ENCODE measurements at places on chromosomes 2 and 18.

GRCh38 chr2:66596256-66596655 lies 161.3 kb downstream of the MEIS1 start:
- DNase-seq, result no peak

DNA sequence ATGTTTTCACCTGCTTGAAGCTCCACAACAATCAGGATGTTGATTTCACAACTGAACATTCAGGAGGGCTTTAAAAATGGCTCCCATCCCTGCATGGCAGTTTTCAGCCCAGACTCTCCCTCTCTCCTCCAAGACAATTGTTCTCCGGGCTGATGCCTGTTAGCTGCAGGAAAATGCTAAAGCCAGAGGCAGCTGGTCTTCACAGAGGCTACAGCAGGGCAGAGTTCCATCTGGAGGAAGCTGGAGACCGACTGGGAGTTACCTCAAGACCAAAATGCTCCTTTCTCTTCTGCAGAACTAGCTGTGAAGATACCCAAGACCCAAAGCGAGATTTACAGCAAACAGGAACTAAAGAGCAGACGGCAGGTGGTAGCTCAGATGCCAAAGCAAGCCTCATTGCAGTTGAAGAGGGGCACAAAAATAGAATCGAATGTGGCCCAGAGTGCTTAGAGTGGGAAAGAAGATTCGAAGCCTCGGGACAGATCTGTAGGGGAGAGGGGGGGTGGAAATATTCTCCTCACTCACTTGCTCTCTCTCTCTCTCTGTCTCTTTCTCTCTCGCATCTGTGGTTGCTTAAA lies 423.6 kb downstream of the ZNF521 start:
- no peak for DNase-seq

DNA sequence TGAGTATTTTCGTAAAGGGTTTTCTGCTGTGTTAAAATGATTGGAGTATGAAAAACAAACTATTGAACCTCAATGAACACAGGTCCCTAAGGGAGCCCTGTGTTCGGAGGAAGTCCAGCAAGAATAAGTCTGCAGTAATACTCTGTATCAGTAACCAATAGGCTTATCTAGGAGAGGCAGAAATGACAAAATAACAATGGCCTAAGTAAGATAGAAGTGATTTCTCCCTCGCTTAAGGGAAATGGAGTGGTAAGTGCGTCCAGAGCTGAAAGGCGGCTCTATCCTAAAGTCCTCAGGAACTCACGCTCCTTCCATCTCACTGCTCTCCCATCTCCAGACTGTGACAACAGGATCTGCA lies 29.3 kb upstream of the MFSD6 start:
- no peak for DNase-seq

GRCh38 chr2:171346723-171347557 lies 86.8 kb downstream of the METTL8 start:
- peak; percentile 25 for DNase-seq

DNA sequence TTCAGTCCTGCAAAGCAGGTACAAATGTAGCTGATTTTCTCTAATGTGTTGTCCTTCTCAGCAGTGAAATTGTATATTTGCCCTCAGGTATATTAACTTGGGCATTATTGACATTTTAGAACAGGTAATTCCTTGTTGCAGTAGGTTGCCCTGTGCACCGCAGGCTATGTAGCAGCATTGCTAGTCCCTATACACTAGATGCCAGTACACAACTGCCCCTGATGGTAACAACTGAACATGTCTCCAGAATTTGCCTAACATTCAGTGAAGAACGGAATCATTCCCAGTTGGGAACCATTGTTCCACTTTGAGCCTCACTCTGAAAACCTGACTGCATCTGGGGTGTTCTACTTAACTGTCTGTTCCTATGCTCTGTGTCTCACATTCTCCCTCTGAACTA lies 23.1 kb upstream of the TFPI start:
- DNase-seq, result no peak

GRCh38 chr2:118635891-118636290 lies 211.6 kb downstream of the EN1 start:
- DNase-seq, result no peak

- DNase-seq, result no peak
Measured at GRCh38 chr18:21262244-21262643, 20.2 kb downstream of the GREB1L start.

DNA sequence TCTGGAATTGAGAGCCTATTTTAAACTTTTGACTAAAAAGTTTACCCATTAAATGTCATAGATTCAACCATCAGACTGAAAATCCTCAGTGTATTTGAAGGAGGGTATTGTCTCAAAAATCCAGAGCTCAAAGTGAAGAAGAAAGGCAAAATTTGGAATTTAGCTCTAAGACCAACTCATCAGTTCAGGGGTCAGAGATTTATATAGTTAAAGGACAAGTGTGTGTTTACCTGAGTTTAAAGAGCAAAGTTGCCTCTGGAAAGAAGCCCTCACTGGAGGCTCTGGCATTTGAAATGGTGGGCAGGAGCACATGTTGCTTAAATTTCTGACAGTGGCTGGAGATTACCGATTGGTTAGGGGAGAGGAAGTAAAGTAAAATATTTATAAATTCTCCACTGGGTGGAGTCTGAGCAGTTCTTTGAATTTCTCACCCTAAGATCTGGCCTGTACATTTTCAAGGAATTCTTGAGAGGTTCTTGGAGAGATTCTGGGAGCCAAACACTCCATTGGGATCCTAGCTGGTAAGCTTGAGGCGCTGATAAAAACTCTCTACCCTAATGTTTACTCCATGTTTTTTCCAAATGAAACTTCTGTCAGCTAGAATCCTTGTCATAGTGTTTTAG lies at the start of gene KYNU:
KYNU (plus strand) TSS at position 449 of the 623 bp plus-strand sequence. CDS start 7,704 bp downstream, outside the sequence.
- DNase-seq, result no peak

DNA sequence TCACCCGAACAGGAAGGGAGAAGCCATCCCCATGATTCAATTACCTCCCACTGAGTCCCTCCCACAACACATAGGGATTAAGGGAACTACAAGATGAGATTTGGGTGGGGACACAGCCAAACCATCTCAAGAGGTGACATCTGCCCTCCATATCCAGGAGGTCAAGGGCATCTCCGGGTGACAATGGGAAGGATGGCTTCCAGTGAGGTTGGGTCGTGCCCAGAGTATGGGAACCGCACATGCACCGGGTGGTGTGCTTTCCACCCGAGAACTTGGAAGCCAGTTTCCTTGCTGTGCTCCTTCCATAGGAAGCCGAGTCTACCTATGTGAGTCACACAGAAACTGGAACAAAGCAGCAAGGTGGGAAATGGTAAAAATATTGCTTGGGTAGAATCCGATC lies 216.9 kb upstream of the SALL3 start:
- no peak for DNase-seq

- no peak for DNase-seq
Measured at GRCh38 chr2:95071856-95072255, 46.3 kb downstream of the MAL start.

DNA sequence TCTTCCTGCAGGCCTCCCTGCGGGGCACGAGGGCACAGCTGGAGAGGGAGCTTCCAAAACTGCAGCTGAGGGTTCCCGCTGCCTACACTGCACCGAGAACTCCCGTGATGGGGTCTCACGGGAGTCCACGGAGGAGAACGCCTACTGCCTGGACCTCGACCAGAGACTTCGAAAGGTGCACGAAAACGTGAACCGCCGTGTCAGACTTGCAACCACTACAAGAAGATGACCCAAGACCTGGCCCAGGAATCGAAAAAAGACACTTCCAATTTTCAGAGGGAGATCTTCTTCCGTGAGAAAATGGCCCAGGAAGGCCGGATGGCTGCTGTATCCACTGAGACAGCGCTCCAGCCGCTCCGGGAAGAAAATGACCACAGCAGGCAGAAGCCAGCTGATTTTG lies 52.9 kb upstream of the TXNDC2 start:
- DNase-seq, result no peak

GRCh38 chr2:120393456-120393855 lies 47.5 kb downstream of the INHBB start:
- no peak for DNase-seq

DNA sequence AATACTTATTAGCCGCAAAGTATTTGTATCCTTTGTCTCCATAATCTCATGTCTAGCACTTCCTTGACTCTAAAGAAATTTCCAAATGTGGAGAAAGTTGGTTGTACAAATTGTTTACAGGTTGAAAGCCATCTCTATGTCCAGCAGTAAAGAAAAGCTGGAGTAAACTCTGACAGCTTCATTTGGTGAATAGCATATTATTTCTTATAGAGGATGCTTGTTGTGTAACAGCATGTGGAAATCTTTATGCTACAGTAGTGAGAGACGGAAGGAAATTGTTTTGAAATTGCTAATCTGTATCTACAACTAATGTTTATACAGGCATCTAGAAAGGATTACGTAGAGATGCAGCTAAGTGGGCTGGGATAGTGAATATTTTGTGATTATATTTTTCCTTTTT lies 78.5 kb downstream of the UGGT1 start:
- no peak for DNase-seq

- DNase-seq, result peak; percentile 22
Measured at GRCh38 chr2:55961318-55961911, 37.8 kb upstream of the EFEMP1 start.

DNA sequence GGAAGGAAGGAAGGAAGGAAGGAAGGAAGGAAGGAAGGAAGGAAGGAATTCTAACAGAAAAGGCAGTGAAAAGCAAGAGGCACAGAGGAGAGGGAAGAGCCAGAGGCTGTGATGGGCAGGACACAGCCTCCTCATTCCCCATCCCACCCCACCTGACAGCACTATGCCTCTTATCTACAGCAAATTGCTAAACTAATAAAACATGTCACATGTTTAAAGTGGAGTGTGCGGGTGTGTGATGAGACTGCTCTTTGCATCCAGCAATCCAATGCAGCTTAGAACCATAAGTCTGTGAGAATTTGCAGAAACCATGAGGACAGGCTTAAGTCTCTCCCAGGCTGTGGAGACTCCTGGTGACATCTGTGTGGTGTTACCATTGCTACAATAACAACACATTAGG lies 108.4 kb upstream of the ALK start:
- DNase-seq, result no peak

- no peak for DNase-seq
Measured at GRCh38 chr2:223046470-223047040, 5.4 kb upstream of the KCNE4 start.

DNA sequence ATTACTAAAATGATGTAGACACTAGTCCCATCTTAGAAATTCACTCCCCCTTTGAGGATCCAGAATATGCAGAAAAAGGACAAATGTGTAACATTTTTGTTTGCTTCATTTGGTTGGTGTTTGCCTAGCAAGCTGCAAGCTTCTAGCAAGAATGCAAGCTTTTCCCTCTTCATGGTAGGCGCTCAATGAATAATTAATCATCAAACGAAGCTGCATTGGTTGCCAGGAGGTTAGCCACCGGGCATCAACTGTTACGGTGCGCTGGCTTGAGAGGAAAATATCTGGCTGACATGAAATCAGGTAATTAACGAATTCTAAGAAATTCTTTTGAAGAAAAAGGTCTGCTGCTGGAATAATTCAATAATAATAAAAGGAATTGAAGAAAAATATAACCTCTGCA lies 341.0 kb upstream of the KYNU start:
- no peak for DNase-seq

DNA sequence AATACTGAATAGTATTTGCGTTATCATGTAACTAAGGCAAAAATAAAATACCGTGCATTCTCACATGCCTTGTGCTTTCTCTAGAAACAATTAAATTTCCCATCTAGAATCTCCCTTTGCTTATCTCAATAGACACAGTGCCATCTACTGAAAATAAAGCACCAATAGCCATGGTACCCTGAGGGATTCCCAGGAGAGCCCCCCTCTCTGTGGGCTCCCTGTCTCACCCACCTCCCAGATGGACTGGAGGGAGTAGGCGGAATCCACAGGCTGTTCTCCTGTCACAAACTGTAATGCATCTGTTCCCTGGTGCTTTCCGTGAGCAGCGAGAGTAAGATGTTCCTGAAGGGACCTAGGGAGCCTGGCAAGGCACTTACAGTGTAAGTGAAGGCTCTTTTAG lies 112.4 kb upstream of the UPP2 start:
- DNase-seq, result no peak

DNA sequence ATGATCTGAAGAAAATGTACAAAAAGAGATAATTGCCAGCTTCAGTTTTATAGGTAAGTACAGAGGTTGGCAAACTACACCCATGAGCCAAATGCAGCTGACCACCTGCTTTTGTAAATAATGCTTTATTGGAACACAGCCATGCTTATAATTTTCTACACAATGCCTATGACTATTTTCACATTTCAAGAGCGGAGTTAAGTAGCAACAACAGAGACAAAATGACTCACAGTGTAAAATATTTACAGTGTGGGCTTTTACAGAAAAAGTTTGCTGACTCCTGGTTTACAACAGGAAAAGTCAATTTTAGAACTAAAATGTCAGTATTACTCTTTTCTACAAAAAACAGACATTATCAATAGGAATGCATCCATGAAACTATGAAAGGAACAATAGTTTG lies 26.0 kb downstream of the CWC22 start:
- no peak for DNase-seq

- no peak for DNase-seq
Measured at GRCh38 chr2:105765415-105766299, 20.9 kb downstream of the NCK2 start.

DNA sequence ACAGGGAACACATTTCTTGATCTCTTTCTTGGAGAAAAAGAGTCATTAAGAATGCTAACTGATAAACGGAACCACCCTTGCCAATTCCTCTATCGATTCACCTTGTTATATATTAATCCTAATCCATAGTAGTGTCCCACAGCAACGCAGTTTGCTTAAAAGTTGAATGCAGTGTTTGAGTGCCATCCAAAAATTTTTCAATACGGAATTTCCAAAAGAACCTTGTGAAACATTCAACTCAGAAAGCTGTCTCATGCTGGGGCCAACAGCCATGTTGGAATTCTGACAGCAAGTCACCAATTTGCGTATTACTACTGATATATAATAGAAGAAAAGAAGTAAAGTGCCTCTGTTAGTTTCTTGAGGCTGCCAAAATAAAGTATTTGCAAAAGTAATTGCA lies 42.3 kb downstream of the ANXA4 start:
- no peak for DNase-seq

DNA sequence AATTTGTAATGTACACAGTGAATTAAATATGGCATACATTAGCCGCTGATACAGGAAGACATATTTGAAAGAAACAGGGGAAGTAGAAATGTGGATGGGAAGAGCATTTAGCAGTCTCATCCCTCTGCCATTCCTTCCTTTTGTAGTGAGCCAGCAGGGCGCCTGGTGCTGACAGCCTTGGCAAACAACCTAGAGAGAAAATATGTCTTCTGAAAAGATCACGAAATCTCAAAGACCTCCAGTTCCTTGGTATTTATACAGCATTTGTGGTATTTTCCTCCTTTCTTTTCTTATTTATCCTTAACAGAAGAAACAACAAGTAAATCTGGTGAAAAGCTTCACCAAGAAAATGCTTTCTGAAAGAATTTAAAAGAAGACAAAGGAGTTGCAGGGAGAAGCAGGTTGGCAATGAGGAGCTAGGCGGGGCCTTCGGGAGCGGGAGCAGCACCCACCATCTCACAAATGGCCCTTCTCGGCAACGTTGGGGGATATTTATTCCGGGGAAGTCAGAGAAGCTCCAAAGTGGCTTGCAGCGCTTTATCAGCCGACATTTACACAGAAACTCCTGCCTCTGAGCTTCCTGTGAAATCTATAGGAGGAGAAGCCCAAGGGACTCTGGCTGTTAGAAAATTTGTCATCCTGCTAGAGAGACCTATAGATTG lies 406.1 kb upstream of the NRP2 start:
- no peak for DNase-seq

Measured in GM10248 (cell line).